Psoas muscle (tissue), 8 donors: ENCODE measurements at places on chromosomes 16 and 17.

DNA sequence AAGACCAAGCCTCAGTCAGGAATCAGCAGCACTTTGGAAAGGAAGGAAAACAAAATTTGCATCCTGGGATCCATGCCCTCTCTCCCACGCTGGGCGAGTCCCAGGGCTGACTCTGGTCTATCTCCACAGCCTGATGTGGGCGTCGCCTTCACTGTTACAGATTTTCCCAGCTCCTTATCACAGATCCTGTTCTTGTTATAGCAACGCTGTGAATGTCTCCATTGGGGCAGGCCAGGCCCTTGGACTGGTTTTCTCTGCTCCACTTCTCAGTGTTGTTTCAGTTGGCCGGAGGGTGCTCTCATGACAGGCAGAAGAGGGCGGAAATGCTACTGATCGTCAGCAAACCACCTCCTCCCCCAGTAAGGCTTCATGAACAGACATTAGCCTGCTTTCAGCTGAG is 127.9 kb upstream of the CDH11 start:
- DNase-seq = peak; percentile 46

DNA sequence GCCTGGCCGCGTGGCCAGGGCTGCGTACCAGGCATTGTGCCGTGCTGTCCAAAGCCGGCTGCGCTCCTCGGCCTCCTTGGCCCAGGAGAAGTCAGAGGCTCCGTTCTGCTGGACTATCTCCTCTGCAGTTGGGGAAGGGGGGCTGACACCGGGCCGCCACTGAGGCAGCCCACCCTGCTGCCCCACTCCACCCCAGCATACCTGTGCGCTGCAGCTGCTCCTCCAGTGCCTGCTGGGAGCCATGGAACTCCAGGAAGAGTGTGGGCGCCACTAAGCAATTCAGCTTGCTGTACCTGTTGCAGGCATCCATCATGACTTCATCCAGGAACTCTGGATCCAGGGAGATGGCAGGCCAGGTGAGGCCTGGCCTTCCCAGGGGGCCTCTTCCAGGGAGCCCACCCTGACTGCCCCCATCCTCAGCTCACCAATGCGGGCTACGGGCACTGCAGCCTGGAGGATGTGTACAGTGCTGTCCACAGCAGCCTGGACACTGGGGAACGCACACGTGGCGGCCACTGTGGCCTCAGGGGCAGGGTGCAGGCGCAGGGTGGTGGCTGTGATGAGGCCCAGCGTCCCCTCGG is 2.9 kb downstream of the LDHD start:
- DNase-seq = no peak

DNA sequence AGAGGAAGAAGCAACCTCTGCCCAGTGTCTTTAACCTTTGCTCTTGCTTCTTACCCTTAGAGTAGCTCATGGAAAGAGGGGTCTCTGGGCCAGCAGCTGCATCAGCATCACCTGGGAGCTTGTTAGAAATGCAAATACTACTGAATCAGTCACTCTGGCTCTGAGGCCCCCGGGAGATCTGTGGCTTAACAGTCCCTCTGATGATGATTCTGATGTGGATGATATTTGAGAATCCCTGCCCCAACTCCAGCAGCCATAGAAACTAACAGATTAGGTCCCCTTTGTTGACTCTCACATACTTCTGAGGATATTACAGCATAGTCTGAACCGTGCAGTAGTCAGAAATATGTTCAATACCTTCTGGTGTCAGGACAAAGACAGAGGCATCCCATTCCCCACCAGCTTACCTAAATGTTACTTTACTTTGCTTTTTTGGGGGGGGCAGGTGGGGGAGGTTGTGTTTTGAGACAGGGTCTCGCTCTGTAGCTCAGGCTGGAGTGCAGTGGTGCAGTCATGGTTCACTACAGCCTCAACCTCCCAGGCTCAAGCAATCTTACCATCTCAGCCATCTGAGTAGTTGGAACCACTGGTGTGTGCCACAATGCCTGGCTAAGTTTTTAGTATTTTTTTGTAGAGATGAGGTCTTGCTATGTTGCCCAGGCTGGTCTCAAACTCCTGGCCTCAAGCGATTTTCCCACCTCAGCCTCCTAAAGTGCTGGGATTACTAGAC is 220.1 kb downstream of the CCDC182 start:
- no peak for DNase-seq

DNA sequence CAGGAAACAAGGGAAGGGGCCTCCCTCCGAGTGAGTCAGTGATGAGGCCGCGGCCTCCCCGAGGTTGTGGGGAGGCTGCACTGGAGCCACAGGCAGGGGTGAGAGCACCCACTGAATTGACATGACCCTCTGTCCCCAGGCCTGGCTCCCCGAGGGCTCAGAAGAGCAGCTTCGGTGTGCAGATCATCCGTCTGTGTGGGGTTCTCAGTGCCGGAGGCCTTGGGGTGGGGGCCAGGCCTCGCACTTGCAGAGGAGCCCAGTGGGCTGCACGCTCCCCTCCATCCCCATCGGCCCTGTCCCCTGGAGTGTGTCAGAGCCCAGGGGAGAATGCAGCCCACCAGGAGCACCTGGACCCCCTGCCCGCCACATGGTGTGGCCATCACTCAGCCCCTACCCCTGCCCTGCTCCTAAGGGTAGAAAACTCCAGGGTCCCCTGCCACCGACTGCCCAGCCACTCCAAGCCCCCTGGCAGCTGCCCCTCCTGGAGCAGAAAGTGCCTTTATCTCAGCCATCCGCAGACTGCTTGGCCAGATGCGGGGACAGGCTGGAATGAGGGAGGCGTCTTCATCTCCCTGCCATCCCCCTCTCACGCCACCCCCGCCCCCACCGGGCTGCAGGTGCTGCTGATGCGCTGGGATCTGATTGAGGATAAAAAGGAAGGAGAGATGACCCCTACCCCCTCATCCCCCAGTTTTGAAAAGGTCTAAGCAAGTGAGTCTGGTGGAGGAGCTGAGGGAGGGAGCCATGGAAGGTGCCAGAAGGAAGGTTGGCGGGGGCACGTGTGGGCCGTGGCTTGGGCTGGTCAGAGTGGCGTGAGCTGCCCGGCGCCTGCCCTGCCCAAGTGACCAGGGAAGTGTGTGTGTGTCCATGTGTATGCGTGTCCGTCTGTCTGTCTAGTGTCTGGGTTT is 358.3 kb downstream of the SEC14L1 start:
- peak; percentile 39 for DNase-seq

GRCh38 chr17:82238472-82239201 is 9.8 kb downstream of the SLC16A3 start:
- peak; percentile 68 for DNase-seq

- no peak for DNase-seq
Measured at GRCh38 chr17:82296511-82297279, 20.7 kb downstream of the CD7 start.

- no peak for DNase-seq
Measured at GRCh38 chr16:814974-815373, 14.4 kb upstream of the GNG13 start.

- no peak for DNase-seq
Measured at GRCh38 chr17:56707312-56708219, 114.1 kb downstream of the NOG start.
